ENCODE measurements at places on chromosomes 11 and 22. TPM values are rescaled to one million over a fixed set of nuclear protein-coding genes. Genes with fewer than 3 reads are reported as not detected.

Gene P4HA3
- not detected for total RNA-seq

Gene PHOX2A
- not detected for total RNA-seq

Gene PEX16
- total RNA-seq, result 55.3 TPM

DNA sequence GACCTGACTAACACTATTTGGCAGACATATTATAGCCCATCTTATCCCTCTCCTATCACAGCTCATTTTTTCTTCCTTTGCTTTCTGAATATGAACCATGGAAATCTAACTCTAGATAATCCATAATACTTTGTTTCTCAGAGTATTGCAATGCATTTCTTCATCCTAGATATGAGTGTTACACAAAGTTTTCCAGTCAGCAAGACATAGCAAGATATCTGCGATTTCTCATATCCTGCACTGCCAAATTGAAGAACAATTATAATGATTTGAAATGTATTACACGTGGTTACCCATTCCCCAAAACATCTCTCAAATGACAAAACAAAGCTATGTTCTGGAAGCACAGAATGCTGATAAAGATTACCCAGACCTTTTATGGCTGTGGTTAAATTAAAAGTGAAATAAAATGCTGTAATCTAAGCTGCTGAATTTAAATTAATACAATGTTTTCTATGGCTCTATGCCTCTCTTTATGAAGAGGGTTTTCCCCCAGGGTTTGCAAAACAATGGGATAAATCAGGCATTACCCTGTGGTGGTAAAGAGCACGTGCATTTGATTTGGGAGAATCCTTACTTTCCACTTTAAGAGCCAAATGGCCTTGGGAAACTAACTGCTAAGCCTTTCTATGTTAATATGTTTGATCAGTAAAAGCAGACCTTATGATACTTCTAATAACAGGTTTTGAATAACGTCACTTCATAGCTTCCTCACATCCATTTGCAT is 1291.0 kb upstream of the CNTN5 start:
- DNase-seq, result no peak

DNA sequence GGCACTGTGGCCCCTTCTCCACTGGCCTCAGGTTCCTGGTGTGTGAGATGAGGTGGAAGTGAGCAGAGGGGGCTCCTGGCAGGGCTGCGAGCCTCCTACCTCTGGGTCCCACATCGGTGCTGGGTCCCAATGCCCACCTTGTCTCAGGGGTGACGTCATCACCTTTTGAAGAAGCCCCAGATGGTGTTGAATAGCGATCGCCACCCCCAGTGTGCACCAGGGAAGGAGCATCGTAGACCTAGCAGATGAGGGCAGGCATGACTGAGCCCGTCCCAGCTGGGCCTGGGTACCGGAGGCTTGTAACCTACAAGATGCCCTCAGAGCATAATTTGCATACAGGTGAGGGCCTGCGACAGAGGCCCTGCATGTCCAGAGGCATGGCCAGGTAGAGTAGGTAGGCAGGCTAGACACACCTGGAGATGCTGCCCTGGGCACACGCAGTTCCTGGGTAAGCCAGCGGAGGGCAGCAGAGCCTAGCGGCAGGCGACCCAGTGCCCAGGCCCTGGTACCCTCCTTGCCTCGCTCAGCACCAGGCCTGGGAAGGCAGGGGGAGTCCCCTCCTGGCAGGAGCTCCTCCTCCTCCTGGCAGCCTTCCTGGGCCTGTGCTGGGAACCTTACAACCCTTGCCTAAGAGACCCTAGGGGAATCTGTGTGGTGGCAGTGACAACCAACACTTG is 52.5 kb downstream of the TPCN2 start:
- no peak for DNase-seq
